Vagina (tissue), 2 donors: ENCODE measurements at places on chromosomes 1 and 21.
A peak's percentile ranks its signal among the peaks of the same experiment; 100 is the strongest.

GRCh38 chr1:235133086-235133485 lies 4.4 kb upstream of the TOMM20 start:
- no peak overlapping the region for H3K27ac ChIP-seq
- peaks cover 42% of the 10 kb centered on the region for H3K36me3 ChIP-seq
- H3K27me3 ChIP-seq: no peaks in the 10 kb centered on the region
- peaks cover 4% of the 10 kb centered on the region for H3K4me1 ChIP-seq

- DNase-seq: no peak
- no peaks in the 10 kb centered on the region for H3K27me3 ChIP-seq
- H3K27ac ChIP-seq: no peak overlapping the region
Observed at GRCh38 chr1:70675737-70676156, 264.7 kb downstream of the CTH start.

DNA sequence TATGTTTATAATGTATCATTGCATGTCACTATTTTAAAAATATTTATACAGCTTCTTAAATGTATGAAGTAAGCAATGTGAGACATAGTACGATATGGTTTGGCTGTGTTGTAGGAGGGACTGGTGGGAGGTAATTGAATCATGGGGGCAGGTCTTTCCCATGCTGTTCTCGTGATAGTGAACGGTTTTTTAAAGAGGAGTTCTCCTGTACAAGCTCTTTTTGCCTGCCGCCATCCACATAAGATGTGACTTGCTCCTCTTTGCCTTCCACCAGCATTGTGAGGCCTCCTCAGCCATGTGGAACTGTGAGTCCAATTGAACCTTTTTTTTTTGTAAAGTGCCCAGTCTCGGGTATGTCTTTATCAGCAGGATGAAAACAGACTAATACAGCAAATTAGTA lies 10.3 kb downstream of the ABCD3 start:
- H3K4me1 ChIP-seq: peaks cover 36% of the 10 kb centered on the region
- no peak for DNase-seq
- H3K36me3 ChIP-seq: no peaks in the 10 kb centered on the region
- H3K27ac ChIP-seq: no peak overlapping the region

DNA sequence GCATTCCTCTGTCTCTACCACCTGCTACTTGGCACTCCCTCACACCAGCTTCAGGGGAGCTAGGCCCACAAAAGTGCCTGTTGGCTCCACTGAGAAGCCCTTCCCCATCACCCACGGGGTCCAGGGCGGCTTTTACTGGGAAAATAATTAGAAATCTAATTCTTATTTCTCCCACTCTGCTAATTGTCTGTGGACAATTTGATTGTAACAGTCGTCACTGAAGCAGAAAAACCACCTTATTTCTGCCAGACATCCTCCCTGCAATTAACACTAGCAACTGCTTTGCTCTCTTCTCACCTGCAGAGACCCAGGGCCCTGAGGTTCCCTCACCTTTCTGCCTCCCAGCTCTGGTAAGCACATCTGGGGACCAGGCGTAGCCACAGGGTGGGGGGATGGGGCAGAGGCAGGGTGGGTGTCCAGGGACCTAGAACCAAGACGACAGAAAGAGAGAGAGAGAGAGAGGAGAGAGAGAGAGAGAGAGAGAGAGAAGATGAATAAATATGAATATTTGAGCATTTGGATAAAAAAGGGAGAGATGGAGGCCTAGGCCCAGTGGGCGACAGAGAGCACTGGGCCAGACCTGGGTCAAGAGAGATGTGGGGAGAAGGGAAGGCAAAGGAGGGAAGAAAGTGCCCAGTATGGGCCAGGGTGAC lies 32.6 kb downstream of the FOXO6 start:
- no peak for DNase-seq
- no peak overlapping the region for H3K4me3 ChIP-seq
- H3K27me3 ChIP-seq: no peaks in the 10 kb centered on the region
- H3K36me3 ChIP-seq: no peaks in the 10 kb centered on the region
- H3K4me1 ChIP-seq: peaks cover 11% of the 10 kb centered on the region

DNA sequence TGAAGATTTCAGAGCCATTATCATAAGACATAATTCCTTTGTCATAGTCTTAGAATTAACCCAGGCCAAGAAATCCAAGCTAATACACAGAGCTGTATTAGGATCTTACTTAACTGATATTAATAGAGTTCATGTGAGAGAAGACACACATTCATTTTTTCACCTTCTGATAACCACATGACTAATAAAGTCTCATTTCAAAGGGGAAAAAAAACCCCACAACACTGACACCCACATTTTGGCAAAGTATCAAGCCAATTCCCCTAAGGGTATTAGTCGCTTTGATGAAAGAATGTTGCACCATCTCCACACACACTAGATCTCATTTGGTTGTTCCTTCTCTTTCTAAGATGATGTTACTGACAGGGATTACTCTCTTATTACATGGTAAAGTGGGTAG lies 344.4 kb upstream of the ESRRG start:
- DNase-seq: no peak
- H3K36me3 ChIP-seq: no peaks in the 10 kb centered on the region

DNA sequence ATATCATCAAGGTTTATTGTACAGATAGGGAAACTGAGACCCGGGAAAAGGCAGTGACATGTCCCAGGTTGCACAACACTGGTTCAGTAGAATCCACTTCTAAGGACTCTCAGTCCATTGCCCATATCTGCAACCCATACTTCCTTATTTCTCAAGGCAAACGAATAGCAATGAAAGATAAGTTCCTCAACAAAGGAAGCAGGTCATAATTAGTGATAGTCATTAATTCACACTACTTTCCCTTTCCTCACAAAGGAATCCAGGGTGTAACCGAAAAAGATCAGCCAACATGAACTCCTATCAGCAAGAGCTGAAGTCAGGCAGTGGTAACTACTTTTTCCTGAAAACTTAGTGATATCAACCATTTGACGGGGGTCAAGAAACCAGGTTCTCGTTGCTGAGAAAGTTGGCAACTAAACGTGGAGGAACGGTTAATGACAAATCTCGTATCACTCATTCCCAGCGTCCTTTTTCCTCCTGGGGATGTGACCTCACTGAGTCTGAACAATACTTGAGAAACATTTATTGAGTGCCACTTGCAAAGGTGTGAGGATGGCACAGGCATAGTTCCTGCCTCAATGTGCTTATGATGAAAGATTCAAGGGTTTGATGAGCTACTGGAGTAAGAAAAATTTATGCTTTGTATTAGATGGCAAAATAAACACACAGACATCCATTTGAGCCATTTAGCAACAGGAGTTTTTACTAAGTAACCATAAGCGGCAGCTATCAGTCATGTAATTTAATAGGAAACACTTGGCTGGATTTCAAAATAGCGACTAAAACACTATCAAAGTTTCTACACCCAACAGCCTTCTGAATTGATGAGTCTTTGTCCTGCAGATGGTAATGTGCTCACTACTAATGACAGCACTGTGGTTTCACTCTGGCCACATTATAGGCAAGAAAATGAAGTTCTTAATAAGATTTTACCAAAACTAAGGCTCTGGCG lies 82.3 kb downstream of the PLPP3 start:
- H3K27me3 ChIP-seq: no peaks in the 10 kb centered on the region
- H3K4me3 ChIP-seq: no peak overlapping the region
- no peak overlapping the region for H3K27ac ChIP-seq
- peak; percentile 65 for DNase-seq
- peaks cover 39% of the 10 kb centered on the region for H3K4me1 ChIP-seq

DNA sequence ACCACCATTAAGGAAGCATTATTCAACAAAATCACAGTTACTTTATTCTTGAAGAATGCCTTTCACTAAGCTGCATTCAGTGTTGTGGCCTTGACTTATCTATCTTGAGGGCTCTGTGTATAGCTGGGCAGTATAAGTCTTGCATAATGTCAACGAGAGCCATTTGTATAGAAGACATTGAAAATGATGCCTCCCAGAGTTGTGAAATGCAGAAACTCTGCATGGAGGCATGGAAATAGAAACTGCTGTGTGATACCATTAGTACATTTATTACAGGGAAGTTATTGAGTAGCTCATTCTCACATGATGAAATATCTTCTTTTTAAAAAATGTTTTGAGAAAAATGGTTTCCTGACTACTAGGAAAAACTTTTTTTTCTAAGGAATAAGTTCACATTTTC lies 111.4 kb upstream of the SNX7 start:
- H3K36me3 ChIP-seq: no peaks in the 10 kb centered on the region
- no peaks in the 10 kb centered on the region for H3K27me3 ChIP-seq
- H3K27ac ChIP-seq: no peak overlapping the region

GRCh38 chr21:25925936-25926335 lies 191.2 kb downstream of the GABPA start:
- no peaks in the 10 kb centered on the region for H3K36me3 ChIP-seq
- no peaks in the 10 kb centered on the region for H3K27me3 ChIP-seq
- peaks cover 26% of the 10 kb centered on the region for H3K4me1 ChIP-seq
- DNase-seq: no peak
- H3K4me3 ChIP-seq: no peak overlapping the region

- no peaks in the 10 kb centered on the region for H3K27me3 ChIP-seq
- DNase-seq: no peak
- H3K4me3 ChIP-seq: no peak overlapping the region
- H3K27ac ChIP-seq: no peak overlapping the region
Observed at GRCh38 chr1:18140411-18140810, 32.8 kb downstream of the IGSF21 start.

DNA sequence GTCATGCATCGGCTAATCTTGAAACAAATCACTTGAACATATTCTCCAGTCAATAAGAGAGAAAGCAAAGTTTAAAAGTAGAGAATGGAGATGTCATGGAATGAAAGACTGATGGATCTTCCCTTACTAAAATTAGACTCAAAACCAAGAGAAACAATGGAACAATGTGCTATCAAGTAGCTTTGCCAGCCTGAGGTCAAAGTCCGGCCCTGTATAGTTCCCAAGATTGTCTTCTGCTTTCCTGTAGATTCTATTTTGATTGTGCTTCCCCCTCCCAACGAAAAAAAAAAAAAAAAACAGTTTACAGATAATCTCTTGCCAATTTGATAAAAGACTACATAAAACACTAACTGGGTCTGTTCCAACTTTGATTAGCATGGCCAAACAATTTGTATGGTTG lies 40.8 kb upstream of the KIRREL1 start:
- H3K4me3 ChIP-seq: no peak overlapping the region
- no peak overlapping the region for H3K27ac ChIP-seq
- H3K27me3 ChIP-seq: no peaks in the 10 kb centered on the region
- no peaks in the 10 kb centered on the region for H3K36me3 ChIP-seq
- H3K4me1 ChIP-seq: no peaks in the 10 kb centered on the region

GRCh38 chr1:26493267-26493666 lies 21.0 kb downstream of the HMGN2 start:
- no peak overlapping the region for H3K4me3 ChIP-seq
- H3K27ac ChIP-seq: no peak overlapping the region
- H3K27me3 ChIP-seq: no peaks in the 10 kb centered on the region
- no peaks in the 10 kb centered on the region for H3K36me3 ChIP-seq
- H3K4me1 ChIP-seq: no peaks in the 10 kb centered on the region

- no peaks in the 10 kb centered on the region for H3K27me3 ChIP-seq
- peaks cover 89% of the 10 kb centered on the region for H3K4me1 ChIP-seq
- no peak overlapping the region for H3K4me3 ChIP-seq
Observed at GRCh38 chr1:12477936-12478611, 139.9 kb downstream of the DHRS3 start.

- DNase-seq: no peak
- no peak overlapping the region for H3K4me3 ChIP-seq
- no peaks in the 10 kb centered on the region for H3K4me1 ChIP-seq
- H3K36me3 ChIP-seq: no peaks in the 10 kb centered on the region
Observed at GRCh38 chr1:187894349-187894748, 1065.6 kb downstream of the PLA2G4A start.

GRCh38 chr1:64282351-64282750 lies 78.9 kb downstream of the UBE2U start:
- H3K4me3 ChIP-seq: no peak overlapping the region
- no peaks in the 10 kb centered on the region for H3K27me3 ChIP-seq
- no peaks in the 10 kb centered on the region for H3K36me3 ChIP-seq
- no peak overlapping the region for H3K27ac ChIP-seq
- no peak for DNase-seq
- H3K4me1 ChIP-seq: peaks cover 8% of the 10 kb centered on the region

- no peak overlapping the region for H3K4me3 ChIP-seq
- H3K27ac ChIP-seq: no peak overlapping the region
- H3K4me1 ChIP-seq: peaks cover 10% of the 10 kb centered on the region
- no peak for DNase-seq
Observed at GRCh38 chr21:37762606-37763005, 153.7 kb downstream of the KCNJ6 start.

GRCh38 chr1:77175230-77175844 lies 43.9 kb downstream of the PIGK start:
- no peaks in the 10 kb centered on the region for H3K27me3 ChIP-seq
- H3K4me3 ChIP-seq: no peak overlapping the region
- H3K36me3 ChIP-seq: no peaks in the 10 kb centered on the region
- H3K4me1 ChIP-seq: no peaks in the 10 kb centered on the region

GRCh38 chr1:100267284-100267683 lies 1.3 kb downstream of the RTCA start:
- H3K27ac ChIP-seq: no peak overlapping the region
- no peaks in the 10 kb centered on the region for H3K36me3 ChIP-seq
- H3K27me3 ChIP-seq: no peaks in the 10 kb centered on the region
- peak overlapping the region; percentile 74 for H3K4me3 ChIP-seq
- DNase-seq: no peak
- H3K4me1 ChIP-seq: peaks cover 43% of the 10 kb centered on the region

DNA sequence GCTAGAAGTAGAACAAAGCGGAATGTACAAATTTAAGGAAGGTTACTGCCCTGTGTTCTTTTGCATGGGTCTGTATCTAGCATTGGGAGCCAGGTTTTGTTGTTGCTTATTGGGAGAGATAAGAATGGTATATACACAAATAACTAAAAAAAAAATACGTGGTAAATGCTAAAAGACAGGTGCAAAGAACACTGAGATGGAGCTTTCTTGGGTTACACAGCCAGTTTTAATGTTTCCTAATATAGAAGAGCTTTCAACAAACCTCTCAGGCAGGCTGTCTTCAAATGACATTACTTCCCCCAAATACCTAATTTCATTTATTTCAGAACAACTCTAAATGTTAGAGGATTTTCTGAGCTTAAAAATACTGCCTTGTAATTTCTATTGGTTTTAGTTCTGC lies 1.4 kb upstream of the MDM4 start:
- H3K4me1 ChIP-seq: peaks cover 29% of the 10 kb centered on the region
- H3K27ac ChIP-seq: no peak overlapping the region
- no peak for DNase-seq
- no peaks in the 10 kb centered on the region for H3K36me3 ChIP-seq
- no peak overlapping the region for H3K4me3 ChIP-seq

- H3K27me3 ChIP-seq: no peaks in the 10 kb centered on the region
- H3K4me3 ChIP-seq: no peak overlapping the region
- no peak overlapping the region for H3K27ac ChIP-seq
Observed at GRCh38 chr1:167460836-167461235, 57.5 kb downstream of the CD247 start.

DNA sequence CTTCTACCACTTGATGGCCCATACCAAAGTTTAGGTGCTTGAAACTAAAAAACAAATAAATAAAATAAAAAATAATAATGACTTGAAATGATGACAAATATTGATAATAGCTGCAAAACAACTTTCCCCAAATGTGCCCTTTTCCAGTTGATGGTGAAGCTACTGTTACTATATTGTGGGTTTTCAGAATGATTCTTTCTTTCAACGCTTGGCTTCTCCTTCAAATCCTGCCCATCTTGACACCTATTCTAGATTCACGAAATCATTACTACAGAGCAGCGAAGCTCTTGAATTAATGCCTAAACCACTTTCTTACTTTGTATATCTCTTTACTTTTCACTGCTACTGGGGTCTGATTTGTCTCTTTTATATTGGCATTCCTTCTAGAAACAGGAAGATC lies 9.2 kb upstream of the C1orf141 start:
- no peak for DNase-seq
- no peak overlapping the region for H3K27ac ChIP-seq
- H3K4me1 ChIP-seq: peaks cover 4% of the 10 kb centered on the region
- H3K27me3 ChIP-seq: no peaks in the 10 kb centered on the region

- H3K27ac ChIP-seq: no peak overlapping the region
- H3K4me3 ChIP-seq: no peak overlapping the region
- H3K27me3 ChIP-seq: no peaks in the 10 kb centered on the region
- H3K4me1 ChIP-seq: peaks cover 56% of the 10 kb centered on the region
- no peak for DNase-seq
Observed at GRCh38 chr1:246591504-246591903, 25.2 kb downstream of the CNST start.
